ENCODE measurements at places on chromosomes 12 and 14.

- peak; percentile 14 for DNase-seq
These were observed 1.7 kb downstream of the FITM1 start for GRCh38 chr14:24132061-24132685.

DNA sequence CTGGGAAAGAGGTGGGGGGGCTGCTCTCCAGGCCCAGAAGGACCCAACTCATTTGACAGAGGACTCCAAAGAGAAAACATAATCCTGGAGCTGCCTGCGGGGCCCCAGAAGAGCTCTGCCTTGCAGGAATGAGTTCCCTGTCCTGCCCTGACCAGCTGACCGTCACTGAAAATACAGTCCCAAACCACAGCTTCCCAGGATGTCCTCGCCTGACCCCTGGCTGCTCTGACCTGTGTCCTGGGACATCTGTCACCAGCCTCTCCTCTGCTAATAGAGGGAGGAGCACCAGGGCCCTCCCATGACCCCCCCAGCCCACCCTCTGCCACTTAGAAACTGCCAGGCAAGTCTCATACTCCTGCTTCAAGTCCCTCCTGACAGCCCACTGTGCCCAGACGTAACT lies 9.8 kb downstream of the FIGNL2 start:
- DNase-seq: no peak

DNA sequence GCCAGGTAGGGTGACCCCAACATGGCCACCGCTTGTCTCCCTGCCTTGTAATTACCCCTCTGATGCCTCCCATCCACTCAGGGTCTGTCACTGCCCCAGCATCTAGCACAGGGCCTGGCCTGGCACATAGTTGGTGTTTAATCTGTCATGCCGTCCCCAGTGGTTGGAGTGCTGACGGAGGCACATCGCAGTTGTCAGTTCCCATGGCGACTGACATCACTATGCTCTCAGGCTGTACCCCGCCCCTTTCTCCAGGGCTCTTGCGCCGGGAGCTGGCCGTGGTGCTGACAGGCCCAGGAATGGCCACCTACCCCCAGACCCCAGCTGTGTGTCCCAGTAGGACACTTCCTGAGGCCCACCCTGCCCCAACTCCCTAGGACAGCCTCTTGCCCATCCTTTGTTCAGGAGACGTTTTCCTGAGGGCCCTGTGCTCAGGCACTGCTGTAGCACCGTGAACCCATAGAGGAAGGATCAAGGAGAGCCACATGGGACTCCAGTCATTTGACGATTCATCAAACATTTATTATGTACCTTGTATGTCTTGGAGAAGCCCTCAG lies 23.0 kb downstream of the FAM222A start:
- DNase-seq: no peak

- no peak for DNase-seq
These were observed 61.6 kb downstream of the WDR20 start for GRCh38 chr14:102201353-102201738.

DNA sequence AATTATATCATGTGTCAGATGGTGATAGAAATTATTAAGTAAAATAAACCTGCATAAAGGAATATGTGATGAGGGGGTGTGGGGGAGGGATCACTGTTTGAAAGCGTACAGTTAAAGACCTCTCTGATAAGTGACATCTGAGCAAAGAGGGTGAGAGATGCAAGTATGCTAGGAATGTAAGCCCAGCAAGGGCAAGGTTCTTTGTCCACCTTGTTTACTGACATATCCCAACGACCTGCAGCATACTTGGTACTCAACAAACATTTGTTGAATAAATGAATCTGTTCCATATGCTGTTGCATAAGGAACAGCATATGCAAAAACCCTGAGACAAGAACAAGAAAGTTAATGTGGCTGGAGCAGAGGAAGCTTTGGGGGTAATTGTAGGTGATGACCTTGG lies 12.0 kb upstream of the MDM1 start:
- DNase-seq: no peak

- no peak for DNase-seq
These were observed 32.7 kb downstream of the CACNA2D4 start for GRCh38 chr12:1885599-1886245.

DNA sequence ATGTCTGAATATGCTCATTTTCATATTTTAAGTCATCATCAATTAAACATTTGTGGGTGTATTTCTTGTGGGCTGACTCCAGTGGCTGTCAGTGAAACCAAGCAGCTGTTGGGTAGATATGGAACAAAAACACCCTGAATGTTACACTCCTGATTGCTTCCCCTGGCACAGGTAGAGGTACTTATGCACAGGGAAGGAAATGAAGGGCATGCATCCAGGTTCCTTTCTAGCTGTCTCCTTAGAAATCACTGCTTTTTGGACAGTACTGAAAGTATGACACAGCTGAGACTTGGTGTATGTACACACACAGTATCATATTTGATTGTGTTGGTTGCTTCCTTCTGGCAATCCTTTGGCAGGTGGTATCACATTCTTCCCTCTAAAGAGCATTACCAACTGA lies 1006.7 kb downstream of the DIO2 start:
- DNase-seq: no peak

- no peak for DNase-seq
These were observed 31.8 kb downstream of the PAH start for GRCh38 chr12:102885043-102885932.

GRCh38 chr12:123132951-123133619 lies 17.8 kb downstream of the PITPNM2 start:
- no peak for DNase-seq

DNA sequence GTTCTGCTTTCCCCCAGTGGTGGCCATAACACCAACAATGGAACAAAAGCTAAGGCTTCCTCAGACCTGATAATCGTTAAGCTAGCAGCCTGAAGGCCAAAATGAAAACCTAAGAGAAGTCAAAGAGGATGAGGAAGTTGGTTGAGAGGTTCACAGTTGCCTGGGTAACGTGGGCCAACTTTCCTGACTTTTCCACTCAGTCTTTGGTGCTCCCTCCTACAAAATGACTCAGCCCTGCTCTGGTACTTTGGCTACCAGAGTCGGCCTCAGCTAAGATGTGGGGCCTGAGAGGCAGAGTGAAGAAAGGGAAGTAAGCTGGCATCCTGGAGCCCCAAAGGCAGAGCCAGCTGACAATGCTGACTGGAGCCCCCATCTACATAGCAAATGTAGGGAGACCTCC lies 14.9 kb upstream of the FKBP11 start:
- no peak for DNase-seq

DNA sequence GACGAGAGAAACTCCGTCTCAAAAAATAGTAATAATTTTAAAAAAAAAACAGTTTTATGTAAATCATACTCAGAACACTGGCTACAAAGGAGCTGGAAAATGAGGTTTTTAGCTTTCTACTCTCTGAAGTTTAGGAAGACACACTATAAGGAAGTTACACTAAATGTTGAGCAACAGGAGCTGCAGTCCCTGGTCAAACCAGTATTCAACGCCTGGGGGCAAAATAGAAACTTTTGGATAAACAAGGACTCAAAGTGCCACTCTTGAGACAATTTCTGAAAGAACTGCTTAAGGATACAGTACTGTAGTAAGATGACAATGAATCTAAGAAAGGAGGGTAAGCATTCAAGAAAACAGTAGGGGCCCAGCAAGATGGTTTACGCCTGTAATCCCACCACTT lies 29.3 kb downstream of the ACTR6 start:
- DNase-seq: no peak

DNA sequence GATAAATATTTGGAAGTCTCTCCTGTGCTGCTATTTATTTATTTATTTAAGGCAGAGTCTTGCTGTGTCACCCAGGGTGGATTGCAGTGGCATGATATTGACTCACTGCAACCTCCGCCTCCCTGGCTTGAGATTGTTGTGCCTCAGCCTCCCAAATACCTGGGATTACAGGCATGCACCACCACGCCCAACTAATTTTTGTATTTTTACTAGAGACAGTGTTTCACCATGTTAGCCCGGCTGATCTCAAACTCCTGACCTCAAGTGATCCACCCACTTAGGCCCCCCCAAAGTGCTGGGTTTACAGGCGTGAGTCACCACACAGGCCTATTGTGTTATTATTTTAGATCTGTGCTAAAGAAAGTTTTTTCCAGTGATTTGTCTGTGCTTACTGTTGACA lies 225.2 kb downstream of the CCER1 start:
- DNase-seq: no peak

GRCh38 chr12:51326698-51327439 lies 2.9 kb upstream of the BIN2 start:
- peak; percentile 40 for DNase-seq

DNA sequence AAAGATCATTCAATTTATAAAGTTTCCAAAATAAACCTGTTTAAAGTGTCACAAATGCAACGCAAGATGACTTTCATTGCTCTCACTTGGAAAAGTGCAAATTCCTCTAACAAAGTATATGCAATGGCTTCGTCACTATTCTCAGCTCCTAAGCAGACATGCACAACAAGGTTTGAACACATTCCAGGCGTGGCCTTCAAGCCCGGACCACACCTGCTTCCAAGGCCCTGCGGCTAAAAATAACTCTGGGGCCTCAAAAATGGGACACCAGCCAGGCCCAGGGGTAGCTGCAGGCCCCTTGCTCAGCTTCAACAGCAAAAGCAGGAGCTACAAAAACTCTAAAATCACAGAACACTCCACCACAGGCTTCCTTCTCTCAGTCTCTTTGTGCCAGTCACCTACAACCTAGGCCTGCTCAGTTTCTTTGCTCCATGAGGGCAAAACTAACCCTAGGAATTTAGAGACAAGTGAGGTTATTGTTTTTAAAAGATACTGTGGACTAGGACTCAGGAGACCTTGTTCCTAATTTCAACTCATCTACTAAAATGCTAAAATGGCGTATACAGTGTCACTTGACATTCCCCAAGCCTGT lies 29.3 kb downstream of the DUSP16 start:
- DNase-seq: no peak

DNA sequence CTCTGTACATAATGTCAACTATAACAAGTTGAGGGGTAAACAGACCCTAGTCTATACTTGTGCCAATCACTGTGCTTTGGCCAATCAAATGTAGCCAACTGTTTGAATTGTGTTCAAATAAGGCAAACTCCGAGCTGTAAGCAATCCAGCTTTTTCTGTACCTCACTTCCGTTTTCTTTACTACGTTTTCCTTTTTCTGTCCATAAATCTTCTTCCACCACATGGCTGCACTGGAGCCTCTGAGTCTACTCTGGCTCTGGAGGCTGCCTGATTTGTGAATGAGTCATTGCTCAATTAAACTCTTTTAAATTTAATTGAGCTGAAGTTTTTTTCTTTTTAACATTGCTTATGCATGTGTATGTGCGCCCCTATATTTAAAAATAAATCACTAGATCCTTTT lies 29.7 kb downstream of the CLEC1A start:
- DNase-seq: no peak

DNA sequence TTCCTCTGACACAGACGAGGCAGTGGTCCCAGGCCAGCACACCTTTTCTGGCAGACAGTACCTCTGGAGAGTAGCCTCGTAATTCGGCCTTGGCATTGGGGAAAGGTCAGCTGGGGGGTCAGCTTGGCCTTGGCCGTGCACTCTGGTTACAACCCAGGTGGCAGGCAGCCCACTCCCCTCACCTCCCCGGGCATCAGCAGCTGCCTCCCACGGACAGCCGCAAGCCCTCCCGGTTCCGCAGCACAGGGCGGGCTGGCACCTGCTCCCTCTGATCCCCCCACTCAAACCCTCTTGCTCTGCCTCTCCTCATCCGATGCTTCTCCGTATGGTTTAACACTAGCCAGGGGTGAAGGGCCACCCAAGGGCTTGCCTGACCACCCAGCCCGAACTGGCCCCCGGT lies 50.6 kb downstream of the TEAD4 start:
- DNase-seq: no peak

GRCh38 chr12:26647088-26647487 lies 185.9 kb downstream of the ITPR2 start:
- no peak for DNase-seq

GRCh38 chr12:31874961-31875608 lies 84.1 kb upstream of the RESF1 start:
- DNase-seq: peak; percentile 83

- DNase-seq: no peak
These were observed 104.6 kb downstream of the GALC start for GRCh38 chr14:87888136-87888999.

- DNase-seq: peak; percentile 85
These were observed at the start of gene P2RX4 for GRCh38 chr12:121209624-121210572. Gene P2RX4 (plus strand): TSS chr12:121210129. CDS start chr12:121210165, 36 bp downstream.

DNA sequence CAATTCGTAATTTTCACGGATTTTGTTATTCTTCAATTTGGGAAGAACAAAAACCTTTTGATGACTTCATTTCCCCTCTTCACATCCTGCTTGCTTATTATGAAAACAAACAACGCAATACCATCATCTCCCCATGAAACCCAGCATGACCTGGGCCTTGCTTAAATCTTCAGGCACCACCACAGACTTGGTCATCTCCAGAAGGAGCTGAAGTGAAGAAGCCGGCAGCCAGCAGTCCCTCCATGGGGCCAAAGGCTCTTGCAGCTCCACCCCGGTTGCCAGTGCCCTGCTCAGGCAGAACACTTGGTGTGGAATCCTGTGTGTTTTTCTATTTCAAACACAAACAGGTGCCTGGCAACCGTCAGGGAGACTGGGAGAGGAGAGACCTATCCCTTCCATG lies 982.9 kb upstream of the TMEM132C start:
- no peak for DNase-seq

DNA sequence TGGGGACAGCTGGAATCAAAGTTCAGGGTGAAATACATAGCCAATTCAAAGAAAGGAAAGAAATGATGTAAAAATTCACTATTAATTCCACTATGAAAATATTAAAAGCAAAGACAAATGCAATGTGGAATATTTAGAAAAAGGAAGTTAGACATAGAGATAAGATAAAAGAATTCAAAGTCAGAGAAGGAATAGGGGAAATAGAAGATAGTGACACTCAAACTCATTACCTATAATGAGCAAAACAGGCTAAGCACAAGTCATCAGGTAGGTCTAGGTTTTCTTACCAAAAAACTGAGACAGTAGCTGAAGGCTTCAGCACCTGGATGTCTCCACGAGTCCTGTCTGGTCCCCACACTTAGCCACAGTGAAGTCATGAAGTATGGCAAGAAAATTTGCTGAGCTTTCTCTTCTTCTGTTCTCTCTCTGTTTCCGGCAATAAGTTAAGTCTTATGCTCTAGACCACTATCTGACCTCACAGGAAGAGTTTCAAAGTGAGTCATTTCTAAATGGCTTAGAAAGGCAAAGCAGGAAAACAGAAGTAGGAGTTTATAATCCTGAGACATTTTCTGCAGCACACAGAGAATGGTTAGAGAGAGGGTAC lies at the start of gene C3AR1:
Gene C3AR1, minus strand, starts transcription at position 369 of the 604 bp plus-strand sequence. CDS start 6,174 bp downstream, outside the sequence.
- DNase-seq: peak; percentile 79

- no peak for DNase-seq
These were observed 18.6 kb upstream of the EIF5 start for GRCh38 chr14:103315351-103315911.

- no peak for DNase-seq
These were observed 88.7 kb downstream of the BCL11B start for GRCh38 chr14:99183311-99183710.

GRCh38 chr14:57420986-57421385 lies 30.6 kb downstream of the NAA30 start:
- no peak for DNase-seq

DNA sequence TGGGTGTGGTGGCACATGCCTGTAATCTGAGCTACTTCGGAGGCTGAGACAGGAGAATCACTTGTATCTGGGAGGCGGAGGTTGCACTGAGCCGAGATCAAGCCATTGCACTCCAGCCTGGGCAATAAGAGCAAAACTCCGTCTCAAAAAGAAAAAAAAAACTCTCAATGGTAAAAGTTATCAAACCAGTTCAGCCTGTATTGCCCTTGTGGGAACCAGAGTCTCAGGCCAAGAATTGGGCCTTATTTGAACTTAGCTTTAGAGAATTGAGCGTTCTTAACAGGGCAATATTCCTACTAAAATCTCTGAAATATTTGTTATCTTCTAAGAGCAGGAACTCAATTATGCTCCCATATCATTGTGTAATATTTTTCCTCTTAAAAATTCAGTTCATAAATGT lies 7.7 kb upstream of the MDM2 start:
- no peak for DNase-seq
